ENCODE measurements at places on chromosomes 12 and 14.

- H3K4me3 ChIP-seq = no peak overlapping the region
- no peak for DNase-seq
- no peak overlapping the region for H3K27ac ChIP-seq
Observed at GRCh38 chr12:71636704-71637115, 26.9 kb downstream of the ZFC3H1 start.

GRCh38 chr12:64706857-64707256 lies 52.3 kb downstream of the GNS start:
- H3K27ac ChIP-seq = no peak overlapping the region
- peaks cover 3% of the 10 kb centered on the region for H3K4me1 ChIP-seq
- peaks cover under 1% of the 10 kb centered on the region for H3K36me3 ChIP-seq
- H3K4me3 ChIP-seq = no peak overlapping the region

DNA sequence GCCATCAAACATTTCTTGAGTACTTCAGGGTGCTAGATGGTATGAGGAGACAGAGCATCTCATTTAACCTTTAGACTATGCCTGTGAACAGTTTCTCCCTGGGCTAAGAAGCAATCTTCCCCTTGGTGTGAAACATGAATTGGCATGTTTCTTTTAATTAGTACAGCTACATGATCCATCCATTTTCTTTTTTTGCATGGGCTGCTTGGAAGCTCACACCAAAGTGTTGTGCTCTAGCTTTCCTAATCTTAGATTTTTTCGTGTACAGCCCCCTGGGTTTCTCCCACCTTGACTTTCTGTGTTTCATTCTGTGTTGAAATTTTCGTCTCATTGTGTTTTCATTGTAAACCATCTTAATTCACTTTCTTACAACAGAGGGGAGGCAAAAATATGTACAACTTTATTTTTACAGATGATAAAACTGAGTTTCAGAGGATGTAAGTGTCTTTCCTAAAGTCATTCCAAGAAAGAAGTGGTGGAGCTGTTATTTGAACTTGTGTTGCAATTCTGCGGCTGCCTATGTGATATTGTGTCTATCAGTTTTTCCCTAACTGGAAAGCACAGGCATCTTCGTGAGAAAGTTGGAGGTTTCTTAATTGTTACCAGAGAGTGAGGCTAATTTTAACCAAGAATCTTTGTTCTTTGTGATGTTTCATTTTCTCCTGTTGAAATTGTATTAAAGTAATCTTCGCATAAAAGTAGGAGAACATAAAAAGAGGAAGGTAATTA lies 64.5 kb downstream of the DAAM1 start:
- no peak for DNase-seq
- no peak overlapping the region for H3K4me3 ChIP-seq
- peaks cover 98% of the 10 kb centered on the region for H3K4me1 ChIP-seq
- peak overlapping the region; percentile 88 for H3K27ac ChIP-seq

GRCh38 chr14:33674927-33675326 lies 275.9 kb downstream of the EGLN3 start:
- no peaks in the 10 kb centered on the region for H3K36me3 ChIP-seq
- no peaks in the 10 kb centered on the region for H3K4me1 ChIP-seq
- H3K27me3 ChIP-seq = no peaks in the 10 kb centered on the region
- H3K27ac ChIP-seq = no peak overlapping the region
- DNase-seq = no peak
- H3K4me3 ChIP-seq = no peak overlapping the region

GRCh38 chr12:6546016-6546415 lies 9.8 kb downstream of the IFFO1 start:
- H3K36me3 ChIP-seq = peaks cover 7% of the 10 kb centered on the region
- peaks cover 49% of the 10 kb centered on the region for H3K4me1 ChIP-seq
- H3K4me3 ChIP-seq = no peak overlapping the region

DNA sequence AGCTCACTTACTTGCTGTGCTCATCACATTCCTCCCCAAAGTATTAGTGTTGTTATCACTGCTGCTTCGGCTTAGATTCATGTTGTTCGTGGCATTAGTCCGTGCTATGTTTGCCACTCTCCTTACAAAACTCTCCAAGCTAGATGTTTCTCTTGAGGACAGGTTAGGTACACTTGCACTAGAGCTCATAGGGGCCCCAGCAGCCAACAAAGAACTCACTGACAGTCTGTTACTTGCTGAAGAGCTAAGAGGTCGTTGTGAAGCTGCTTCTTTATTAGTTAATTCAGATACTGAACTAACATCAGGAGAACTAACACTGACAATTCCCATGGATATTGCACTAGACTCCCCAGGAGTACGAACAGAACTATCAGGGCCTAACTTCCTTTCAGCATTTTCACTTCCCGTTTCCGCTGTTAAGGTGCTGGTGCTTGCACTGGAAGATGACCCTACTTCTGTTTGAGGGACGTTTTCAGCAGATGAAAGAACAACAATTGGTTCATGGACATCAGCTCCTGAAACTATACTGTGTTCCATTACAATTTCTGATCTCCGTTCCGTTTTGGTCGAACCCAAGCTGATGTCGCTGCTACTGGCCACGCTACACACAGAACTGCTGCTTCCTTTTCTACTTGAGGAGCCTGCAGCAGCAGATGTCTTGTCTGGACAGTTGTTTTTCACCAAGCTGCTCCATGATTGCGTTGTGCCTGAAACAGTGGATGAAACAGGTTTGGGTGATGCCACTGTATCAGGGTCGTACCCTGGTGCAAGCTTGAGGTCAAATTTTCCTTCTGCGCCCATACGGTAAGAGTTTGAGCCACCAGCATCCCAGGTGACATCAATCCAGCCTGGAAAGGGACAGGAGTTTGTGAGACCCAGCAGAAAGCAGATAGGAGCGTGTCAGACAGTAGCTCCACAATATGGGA lies 78.7 kb downstream of the HECTD1 start:
- peaks cover 32% of the 10 kb centered on the region for H3K36me3 ChIP-seq
- no peak overlapping the region for H3K27ac ChIP-seq
- no peaks in the 10 kb centered on the region for H3K27me3 ChIP-seq
- no peaks in the 10 kb centered on the region for H3K4me1 ChIP-seq
- no peak for DNase-seq
